ENCODE measurements at places on chromosomes 12 and 14.

DNA sequence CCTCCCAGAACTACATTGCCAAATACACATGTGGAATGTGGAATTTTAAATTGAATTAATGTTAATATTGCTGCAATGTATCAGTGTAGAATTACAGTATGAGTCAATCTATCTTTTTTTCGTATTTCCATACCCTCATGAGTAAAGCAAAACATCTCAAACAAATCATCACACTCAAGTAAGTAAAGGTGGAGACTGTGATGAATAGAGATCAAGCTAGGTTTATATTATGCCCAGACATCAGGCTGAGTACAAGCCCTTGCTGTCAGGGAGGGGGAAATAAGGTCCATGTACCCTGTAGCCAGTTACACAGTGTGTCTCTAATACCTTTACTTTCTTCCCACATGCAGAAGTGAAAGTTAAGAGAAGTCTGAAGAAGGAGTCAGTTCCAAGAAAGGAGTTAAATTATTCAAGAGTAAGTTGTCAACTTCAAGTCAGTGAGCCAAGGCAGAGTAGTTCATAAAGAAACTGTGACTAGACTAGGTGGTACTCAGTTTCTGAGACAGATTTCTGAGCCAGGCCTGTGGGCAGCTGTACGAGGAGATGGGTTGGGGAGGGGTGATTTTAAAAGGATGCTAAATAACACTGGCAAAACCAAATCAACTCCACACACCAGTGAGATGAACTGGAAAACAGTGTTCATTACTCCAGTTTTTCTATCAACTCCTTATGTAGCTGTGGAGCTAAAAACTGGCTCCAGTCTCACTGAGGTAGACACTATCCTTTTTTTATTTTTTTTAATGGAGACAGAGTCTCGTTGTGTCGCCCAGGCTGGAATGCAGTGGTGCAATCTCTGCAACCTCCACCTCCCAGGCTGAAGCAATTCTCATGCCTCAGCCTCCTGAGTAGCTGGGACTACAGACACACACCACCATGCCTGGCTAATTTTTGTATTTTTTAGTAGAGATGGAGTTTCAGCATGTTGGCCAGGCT, 23.8 kb upstream of the STK38L start:
- no peak for DNase-seq

DNA sequence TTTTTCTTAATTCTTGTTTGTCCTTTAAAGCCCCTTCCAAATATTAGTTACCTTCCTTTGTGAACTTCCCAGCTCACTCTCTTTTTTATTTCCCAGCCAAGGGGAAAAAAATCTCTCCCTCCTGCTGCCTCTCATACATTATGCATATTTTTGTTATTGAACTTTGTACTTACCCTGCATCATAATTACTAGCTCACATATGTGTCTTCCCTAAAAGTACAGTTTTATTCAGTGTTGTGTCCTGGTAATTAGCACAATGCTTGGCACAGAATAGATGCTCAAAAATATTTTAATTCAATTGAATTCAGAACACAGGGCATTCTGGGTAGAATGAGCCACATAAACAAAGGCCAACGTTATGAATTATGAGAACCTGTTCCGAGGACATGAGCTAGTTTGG, 91.9 kb downstream of the SCN8A start:
- DNase-seq = no peak

GRCh38 chr12:131309700-131310099, 356.0 kb downstream of the ADGRD1 start:
- DNase-seq = no peak

- DNase-seq = no peak
Measured at GRCh38 chr12:113403435-113404415, at the start of gene SDS. SDS (minus strand) TSS chr12:113403887; CDS start chr12:113399708, 4,179 bp downstream.

GRCh38 chr14:86521843-86522242, 991.9 kb downstream of the FLRT2 start:
- DNase-seq = no peak

- no peak for DNase-seq
Measured at GRCh38 chr12:122062832-122063693, 15.5 kb upstream of the MLXIP start.

- DNase-seq = no peak
Measured at GRCh38 chr14:36452860-36453259, 67.2 kb downstream of the NKX2-1 start.

DNA sequence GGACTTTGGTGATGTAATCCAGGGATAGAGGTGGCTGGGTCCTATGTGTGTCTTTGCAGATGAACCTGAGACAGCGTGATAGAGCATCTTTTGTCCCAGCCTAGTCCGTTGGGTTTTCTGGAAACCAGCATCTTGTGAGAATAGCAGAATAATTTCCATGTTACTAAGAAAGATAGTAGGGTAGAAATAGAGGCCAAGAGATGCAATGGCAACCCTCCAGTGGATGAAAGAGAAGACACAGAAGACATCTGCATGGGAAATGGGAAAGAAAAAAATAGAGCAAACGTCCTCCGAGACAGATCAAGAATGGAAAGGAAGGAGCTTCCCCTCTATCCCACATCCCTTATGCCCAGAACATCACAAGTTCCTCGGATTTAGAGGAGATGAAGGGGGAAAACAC, 409.3 kb upstream of the TMEM132C start:
- DNase-seq = no peak
